ENCODE measurements at places on chromosomes 7 and 10. TPM values are rescaled to one million over a fixed set of nuclear protein-coding genes. Genes with fewer than 3 reads are reported as not detected.

GRCh38 chr7:33892945-33893344 is 12.4 kb upstream of the BMPER start:
- DNase-seq, result no peak

GRCh38 chr10:31171402-31172083 is 139.9 kb upstream of the ZNF438 start:
- DNase-seq, result no peak

GRCh38 chr10:97376413-97376812 is 24.7 kb downstream of the RRP12 start:
- no peak for DNase-seq

DNA sequence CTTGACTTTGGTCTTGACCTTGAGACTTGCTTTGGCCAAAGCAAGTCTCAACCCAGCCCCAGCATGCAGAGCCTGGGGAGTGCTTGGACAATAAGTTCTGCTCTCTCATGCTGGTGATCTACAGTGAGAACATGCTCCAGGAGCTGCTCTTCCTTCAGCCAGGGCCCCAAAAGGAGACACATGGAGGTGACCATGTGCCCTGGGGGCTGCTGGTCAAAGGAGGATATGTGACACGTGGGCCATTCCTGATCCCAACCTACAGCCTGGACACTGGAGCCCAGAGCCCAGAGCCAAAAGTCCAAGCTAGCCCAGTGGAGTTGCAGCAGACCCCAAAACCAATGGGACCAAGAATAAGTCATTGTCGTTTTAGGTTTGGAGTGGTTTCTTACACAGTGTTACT is 78.2 kb upstream of the CHST15 start:
- DNase-seq, result no peak

DNA sequence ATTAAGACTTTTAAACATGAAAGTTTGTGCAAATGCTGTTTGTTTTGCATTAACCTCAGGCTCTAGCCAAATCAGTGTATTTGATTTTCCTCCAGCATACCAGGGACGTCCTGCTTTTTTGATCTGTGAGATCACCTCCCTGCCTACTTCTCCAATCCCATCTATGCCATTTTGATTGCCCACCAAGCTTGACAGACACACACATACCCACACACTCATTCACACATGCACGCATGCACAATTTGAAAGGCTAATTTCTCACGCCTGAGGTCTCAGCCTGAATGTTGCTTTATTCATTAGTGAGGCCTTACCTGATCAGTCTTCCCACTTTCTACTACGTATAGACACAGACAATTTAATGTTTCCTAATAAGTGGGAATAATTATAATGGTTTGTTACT is 53.5 kb downstream of the CDK13 start:
- DNase-seq, result no peak

The PSD gene
- total RNA-seq, result 1.7 TPM

The SNX10 gene
- 11.8 TPM for total RNA-seq

The RNF32 gene
- 3.9 TPM for total RNA-seq

The BMPER gene
- not detected for total RNA-seq

The NPFFR1 gene
- total RNA-seq, result not detected
